Stimulated activated CD4-positive, alpha-beta T cell treated with anti-CD3 and anti-CD28 coated beads, Interleukin-1b, Interleukin-23, amount 100 ng/mL, for 4 hours (primary cell): ENCODE measurements at places on chromosomes 16 and 17.

GRCh38 chr17:77495575-77495974 lies 354.8 kb downstream of the SEC14L1 start:
- DNase-seq, result no peak

- DNase-seq, result no peak
These were observed 949 bp upstream of the GSPT1 start for GRCh38 chr16:11916524-11917285.

DNA sequence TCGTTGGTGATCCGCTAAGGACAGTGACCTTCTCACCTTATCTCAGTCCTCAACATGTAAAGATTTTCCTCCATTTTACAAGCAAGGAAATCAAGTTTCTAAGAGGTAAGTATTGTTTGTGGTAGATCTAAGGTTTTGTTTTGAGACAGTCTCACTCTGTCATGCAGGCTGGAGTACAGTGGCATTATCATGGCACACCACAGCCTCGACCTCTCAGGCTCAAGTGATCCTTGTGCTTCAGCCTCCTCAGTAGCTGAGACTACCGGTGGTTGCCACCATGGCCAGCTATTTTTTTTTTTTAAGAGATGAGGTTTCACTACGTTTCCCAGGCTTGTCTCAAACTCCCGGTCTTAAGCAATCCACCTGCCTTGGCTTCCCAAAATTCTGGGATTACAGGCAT lies 34.9 kb downstream of the PRKCA start:
- no peak for DNase-seq

DNA sequence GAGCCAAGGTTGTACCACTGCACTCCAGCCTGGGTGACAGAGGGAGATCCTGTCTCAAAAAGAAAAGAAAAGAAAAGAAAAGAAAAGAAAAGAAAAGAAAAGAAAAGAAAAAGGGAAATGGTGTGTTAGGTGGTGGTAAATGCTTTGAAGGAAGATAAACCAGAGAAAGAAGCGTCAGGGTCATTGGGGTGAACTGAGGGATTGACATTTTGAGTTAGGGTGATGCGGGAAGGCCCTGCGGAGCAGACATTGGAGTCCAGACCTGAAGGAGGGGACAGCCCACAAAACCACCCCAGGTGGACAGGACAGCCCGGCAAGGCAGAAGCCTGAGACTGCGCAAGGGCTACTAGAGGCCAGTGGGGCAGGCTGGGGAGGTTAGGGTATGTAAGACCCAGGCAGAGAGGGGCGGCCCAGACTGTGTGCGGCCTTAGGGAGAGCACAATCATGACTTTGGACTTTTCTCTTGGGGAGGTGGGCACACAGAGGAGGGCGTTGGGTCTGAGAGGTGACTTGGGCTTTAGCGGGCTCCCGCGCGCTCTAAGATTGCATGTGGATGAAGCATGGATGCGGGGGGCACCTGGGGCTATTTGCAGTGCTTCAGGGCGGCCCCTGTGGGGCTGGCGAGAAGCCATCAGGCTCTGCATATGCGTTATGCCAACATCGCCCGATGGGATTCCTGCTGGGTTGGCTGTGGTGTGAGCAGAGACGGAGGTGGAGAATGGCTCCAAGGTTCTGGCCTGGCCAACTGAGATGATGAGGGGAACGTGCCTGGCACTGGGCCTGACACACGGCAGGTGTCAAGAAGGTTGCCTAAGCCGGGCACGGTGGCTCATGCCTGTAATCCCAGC lies 3.3 kb upstream of the GAA start:
- no peak for DNase-seq

GRCh38 chr16:79668502-79668901 lies 68.0 kb upstream of the MAF start:
- DNase-seq, result no peak

DNA sequence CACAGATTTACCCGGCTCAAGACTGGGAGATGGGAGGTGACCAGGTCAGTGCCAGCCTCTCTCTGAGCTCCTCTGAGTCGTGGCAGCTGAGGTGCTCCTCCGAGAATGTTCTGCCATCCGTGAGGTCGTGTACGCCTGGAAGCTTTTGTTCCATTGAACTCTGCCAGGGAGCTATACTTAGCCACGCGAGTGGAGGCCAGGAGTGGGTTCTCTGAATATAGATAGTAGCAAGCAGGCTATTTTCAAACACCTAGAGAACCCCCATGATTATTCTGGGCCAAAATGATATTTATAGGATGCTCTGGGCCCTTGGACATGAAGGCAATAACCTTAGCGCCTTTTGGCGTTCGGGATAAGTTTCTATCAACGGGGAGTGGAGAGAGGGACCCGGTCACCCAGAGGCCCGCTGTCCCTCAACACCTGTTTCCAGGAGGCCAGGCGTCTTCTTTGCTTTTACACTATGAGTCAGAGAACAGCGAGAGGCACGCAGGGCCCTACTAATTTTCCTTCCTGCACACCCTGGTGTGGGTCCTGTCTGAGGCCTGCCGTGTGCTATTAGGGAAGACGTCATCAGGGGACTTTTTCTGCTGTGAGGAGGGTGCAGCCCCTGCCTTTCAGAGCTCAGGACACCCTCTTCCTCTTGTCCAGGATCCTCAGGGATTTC lies 11.0 kb upstream of the MVD start:
- DNase-seq, result no peak

DNA sequence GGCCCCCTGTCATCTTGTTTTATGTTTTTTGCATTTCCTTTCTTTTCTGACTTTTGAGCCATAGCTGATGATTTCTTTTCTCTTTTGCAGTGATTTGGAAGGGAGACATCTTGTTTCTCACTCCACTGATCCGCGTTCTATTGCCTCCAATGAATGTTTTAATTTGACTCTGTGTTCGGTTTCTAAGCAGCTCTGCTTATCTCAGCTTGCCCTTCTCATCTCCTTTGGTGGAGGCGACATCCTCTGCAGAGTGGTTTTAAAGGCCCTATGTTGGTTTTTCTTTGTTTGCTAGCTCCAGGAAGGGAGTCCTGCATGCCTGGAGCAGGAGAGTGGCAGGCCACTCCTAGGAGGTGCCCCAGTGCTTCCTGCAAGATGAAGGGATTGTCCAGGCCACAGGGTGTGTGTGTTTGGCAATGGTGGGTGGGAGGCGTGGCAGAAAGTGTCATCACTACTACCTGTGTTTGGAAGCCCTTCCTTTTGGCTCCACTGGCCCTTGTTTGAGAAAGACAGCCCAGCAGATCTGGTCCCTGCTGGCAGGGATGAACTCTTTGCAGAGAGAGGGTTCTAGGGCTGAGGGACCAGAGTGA lies 13.6 kb downstream of the SMPD3 start:
- no peak for DNase-seq

DNA sequence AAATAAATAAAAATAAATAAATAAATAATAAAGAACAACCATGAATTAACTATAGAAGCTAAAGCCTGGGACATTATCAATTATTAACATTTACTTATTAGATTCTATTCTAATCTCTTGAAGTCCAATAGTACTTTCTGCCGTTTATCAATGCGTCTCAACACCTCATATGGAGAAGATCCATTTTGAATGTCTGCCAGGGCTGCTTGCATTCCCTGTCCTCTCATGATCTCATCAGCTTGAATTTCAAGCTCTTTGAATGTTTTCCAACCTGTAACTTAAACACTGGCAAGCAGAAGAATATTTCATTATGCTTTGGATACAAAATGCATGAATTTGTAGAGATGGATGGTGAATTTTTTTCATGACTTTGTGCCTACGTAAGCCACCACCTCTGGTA lies 191.9 kb upstream of the ANKFN1 start:
- no peak for DNase-seq

DNA sequence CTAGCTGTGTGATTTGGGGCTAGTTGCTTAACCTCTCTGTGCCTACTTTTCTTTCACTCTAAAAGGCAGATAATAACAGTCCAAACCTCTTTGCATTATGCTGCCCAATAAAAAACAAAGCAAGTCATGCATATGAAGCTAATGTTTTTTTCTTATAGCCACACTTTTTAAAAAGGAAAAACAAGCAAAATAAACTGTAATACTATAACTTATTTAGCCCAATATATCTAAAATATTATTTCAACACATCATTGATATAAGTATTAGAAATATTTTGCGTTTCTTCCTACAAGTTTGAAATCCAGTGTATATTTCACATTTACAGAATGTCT lies 22.4 kb downstream of the ANKRD40 start:
- DNase-seq, result no peak

DNA sequence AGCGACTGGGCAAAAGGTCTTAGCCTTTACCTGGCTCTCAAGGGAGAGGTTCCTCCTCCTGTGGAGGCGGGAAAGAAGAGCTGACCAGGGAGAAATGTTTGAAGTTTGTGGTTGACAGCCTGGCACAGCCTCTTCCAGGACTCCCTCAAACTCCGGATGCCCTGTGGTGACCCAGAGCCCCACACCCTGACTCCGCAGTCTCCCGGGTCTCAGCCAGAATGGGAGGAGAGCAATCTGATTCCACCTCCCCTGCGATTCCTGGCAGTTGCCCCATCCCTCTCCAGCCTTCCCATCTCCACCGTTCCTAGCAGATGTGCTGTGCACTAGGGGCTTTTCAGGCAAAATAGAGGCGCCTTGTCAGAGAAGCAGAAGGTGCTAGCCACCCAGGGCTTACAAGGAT lies 5.5 kb upstream of the DNAI2 start:
- no peak for DNase-seq

- no peak for DNase-seq
These were observed 61.6 kb upstream of the FA2H start for GRCh38 chr16:74836111-74836671.

- no peak for DNase-seq
These were observed 110.5 kb downstream of the HS3ST2 start for GRCh38 chr16:22924492-22924891.

- no peak for DNase-seq
These were observed 5.8 kb downstream of the CRYM start for GRCh38 chr16:21272253-21272652.

- no peak for DNase-seq
These were observed 18.6 kb downstream of the CREBBP start for GRCh38 chr16:3861808-3862451.

- no peak for DNase-seq
These were observed 133.7 kb downstream of the USP31 start for GRCh38 chr16:23015580-23015979.

- no peak for DNase-seq
These were observed 537 bp downstream of the GOSR1 start for GRCh38 chr17:30477774-30478115.

DNA sequence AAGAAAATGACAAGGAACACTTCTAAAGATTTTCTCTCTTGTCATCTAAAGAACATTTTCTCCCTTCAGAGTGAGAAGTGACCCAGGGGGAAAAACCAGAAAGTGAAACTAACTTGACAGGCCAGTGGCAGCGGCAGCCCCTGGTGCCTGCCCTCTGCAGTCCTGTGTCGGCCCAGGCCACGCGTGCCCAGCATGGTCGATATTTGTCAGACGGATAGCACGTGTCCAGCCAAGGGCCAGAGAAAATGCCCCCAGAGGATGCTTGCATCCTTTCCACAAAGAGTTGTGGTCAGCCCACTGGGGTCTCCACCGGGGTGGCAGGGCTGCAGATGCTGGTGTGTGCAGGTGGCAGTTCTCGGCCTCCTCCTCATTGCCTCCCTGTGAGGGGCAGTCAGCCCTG lies 176.6 kb downstream of the RAB11FIP4 start:
- DNase-seq, result no peak

GRCh38 chr16:2713523-2713922 lies 6.5 kb downstream of the PRSS27 start:
- DNase-seq, result no peak

- no peak for DNase-seq
These were observed 5.6 kb downstream of the CUEDC1 start for GRCh38 chr17:57949649-57950048.

DNA sequence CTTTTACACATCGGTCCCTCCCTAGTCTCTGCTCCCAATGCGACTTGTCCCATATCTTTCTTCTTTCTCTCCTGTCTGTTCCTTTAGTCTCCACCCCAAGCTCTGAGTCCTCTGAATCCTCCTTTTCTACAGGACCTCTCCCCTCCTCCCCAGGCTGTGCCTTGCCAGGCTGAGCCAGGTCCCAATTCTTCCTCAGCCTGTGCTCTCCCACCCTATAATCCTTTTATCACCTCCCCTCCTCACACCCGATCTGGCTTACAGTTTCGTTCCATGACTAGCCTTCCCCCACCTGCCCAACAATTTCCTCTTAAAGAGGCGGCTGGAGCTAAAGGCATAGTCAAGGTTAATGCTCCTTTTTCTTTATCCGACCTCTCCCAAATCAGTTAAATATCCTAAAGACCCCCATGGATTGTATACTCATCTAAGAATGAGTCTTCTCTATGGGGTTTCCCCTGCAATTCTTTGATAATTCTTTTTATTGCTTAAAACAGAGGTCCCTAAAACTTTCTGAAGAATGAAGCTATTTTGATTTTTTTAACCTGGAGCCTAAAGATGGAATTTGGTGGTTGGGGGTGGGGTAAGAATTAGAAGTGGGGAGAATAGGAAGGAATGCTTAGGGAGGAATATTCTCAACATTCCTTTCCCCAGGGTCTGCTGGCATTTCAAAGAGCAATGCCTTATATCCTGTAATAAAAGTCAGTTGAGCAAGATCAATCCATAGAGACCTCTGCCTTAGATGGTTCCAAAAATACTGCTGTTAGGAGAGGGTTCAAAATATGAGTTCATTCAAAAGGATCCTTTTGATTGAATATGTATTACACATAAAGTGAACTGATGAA lies 102.8 kb downstream of the MYO1D start:
- no peak for DNase-seq

DNA sequence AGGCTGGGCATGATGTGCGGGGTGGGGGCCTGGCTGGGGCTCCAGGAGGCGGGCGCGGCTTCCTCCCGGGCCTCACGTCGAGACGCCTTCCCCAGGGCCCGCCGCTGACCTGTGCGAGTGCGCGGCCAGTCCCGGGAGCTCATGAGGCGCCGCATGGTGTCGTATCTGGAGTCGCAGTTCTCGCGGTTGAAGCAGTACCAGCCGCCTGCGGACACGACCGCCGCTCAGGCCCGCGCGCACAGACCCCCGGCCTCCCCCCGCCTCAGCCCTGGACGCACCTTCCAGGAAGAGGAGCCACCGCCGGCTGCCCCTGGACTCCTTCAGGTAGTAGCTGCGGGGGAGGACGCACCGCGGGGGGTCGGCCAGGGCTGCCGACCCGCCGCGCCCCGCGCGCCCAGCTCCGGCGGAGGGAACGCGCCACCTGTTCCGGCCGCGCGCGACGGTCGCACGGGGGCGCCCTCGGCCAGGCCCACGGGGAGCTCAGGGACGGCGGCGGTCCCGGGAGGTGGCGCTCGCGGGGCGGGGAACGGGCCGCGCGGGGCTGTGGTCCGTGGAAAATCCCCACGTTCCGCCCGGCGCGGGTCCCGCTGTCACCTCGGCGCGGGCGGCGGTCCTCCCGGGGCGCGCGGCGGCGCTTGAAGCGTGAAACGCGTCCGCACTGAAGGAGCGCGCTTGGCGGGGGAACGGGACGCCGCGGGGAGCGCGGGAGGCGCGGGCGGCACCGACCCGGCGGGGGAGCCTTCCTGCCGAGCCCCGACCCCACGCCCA lies 1.4 kb downstream of the NOTUM start:
- peak; percentile 85 for DNase-seq

- no peak for DNase-seq
These were observed 218.7 kb downstream of the MRTFB start for GRCh38 chr16:14289692-14290340.
